ENCODE measurements at places on chromosomes 13 and 19.

GRCh38 chr19:28633319-28634018 is 579.5 kb downstream of the UQCRFS1 start:
- peak; percentile 42 for DNase-seq

GRCh38 chr19:39934584-39935363 is at the start of gene FCGBP:
TSS of gene FCGBP (minus strand) at chr19:39934634.
- no peak for DNase-seq

GRCh38 chr19:3196064-3196932 is 10.6 kb downstream of the NCLN start:
- no peak for DNase-seq

DNA sequence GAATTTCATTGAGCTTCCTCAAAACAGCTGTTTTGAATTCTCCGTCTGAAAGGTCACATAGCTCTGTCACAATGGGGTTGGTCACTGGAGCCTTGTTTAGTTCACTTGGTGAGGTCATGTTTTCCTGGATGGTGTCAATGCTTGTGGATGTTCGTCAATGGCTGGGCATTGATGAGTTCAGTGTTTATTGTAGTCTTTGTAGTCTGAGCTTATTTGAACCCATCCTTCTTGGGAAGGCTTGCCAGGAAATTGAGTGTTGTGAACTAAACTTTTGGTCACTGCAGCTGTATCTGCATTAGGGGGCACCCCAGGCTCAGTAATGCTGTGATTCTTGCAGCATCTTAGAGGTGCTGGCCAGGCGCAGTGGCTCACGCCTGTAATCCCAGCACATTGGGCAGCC is 22.0 kb downstream of the BLOC1S3 start:
- peak; percentile 47 for DNase-seq

DNA sequence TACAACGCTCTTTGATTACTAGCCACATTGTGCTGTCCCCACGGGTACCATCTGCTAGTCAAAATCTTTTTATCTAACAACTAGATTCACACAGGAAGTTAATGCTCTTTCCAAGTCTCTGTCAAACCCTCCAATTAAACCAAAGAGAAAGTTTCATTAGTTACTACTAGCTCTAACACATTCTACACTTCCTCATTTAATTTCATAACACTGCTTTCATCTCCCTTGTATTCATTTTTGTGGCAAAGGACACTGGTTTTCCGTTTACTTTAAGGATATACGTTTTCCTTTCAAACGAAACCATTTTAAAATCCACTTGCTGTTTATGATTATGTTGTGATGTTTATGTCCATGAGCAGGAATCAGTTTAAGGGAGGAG is 5.3 kb downstream of the DYRK1B start:
- no peak for DNase-seq

- peak; percentile 26 for DNase-seq
These were observed 8.4 kb downstream of the EGLN2 start for GRCh38 chr19:40807147-40808020.

DNA sequence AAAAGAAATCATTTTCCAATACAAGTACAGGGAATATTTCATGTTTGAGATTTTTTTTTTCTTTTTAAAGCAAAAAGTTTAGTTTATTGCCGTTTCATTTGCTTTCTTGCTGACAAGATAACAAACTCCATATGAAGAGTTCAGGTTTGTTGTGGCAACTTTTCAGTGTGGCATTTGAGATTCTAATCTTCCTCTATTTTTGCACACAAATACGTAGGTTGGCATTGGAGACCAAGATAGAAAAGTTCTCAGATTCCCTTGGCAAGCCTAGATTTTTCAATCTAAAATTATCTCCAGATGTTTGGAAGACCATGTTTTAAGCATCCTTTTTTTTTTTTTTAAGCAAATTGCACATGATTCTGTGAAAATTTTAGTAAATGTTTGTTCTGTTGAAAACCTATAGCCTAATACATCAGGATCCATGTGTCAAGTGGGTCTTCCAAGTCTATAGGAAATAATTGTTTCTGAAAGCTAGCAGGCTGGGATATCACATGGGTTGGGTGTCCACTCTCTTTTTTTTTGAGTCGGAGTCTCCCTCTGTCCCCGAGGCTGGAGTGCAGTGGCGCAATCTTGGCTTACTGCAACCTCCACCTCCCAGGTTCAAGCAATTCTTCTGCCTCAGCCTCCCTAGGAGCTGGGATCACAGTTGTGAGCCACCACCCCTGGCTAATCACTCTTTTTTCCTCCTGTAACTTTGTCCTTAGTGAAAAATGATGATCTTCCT is 2.6 kb downstream of the GARRE1 start:
- no peak for DNase-seq

DNA sequence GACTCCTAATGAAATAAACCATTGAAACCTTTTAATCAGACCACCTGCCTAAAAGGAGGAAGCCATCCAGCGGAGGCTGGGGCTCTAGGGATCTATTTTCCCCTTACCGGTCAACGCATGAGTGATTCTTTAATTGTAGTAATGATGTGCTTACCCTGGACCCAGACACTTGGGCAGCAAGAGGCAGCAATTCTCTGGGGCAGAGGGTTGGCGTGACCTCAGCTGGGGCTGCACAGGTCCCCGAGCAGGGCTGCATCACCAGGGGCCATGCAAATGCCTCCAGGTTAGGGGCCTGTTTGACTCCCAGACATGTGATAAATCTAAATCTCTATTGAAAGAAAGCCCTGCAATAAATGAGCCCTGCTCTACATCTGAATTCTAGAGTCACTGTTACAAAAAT is 194.2 kb upstream of the TSHZ3 start:
- DNase-seq, result no peak

- no peak for DNase-seq
These were observed 177.9 kb downstream of the KATNAL1 start for GRCh38 chr13:30129411-30129810.

- DNase-seq, result no peak
These were observed 8.4 kb downstream of the NAPA start for GRCh38 chr19:47506459-47506858.

DNA sequence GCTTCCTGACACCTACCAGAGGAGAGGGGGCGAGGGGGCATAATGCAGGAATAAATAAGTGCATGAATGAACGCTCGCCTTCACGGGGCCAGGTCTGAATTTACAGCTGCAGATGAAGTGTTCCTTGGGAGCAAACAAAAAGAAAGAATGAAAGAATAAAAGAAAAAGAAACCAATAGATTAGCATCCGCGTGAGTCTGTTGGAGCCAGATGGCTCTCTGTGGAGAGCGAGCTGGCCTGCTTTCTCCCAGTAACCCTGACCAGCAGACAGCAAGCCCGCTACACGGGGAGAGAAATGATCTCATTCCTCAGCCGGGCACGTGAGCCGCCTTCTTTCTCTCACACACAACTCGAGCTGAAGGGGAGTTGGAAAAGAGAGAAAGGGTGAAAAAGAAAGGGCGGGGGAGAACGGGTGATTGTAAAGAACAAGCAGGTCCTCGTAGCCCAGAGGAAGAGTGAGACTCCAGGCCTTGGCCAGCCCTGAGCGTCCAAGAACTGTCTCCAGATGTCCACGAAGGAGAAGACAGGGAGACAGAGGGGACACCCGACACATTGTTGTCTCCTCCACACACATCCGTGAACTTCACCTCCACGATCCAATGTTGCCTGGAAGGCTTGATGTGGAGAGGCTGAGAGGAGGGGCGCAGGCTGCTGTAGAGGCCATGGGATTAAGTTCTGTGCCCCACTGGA is 81.4 kb downstream of the RNASEH2B start:
- DNase-seq, result no peak

DNA sequence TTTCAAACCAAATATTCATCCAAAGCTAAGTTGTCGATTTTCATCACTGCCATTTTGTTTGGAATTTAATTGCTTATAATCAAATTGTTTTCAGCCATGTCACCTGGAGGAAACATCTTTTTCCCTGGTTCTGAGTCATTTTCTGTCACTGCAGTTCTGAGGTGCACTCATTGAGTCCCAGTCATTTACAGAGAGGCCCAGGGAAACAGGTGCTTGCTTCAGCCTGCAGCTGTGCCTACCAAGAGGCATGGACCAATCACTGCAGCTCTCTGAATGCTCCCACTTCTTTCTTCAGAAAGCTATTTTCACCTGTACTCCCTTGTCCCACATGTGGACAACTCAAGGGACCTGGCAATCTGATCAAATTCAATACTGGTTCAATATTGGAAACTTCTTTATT is 308.1 kb downstream of the COG6 start:
- DNase-seq, result no peak

GRCh38 chr13:113298043-113298945 is 1.3 kb downstream of the LAMP1 start:
- DNase-seq, result no peak

- no peak for DNase-seq
These were observed 131.3 kb upstream of the POSTN start for GRCh38 chr13:37729876-37730275.

DNA sequence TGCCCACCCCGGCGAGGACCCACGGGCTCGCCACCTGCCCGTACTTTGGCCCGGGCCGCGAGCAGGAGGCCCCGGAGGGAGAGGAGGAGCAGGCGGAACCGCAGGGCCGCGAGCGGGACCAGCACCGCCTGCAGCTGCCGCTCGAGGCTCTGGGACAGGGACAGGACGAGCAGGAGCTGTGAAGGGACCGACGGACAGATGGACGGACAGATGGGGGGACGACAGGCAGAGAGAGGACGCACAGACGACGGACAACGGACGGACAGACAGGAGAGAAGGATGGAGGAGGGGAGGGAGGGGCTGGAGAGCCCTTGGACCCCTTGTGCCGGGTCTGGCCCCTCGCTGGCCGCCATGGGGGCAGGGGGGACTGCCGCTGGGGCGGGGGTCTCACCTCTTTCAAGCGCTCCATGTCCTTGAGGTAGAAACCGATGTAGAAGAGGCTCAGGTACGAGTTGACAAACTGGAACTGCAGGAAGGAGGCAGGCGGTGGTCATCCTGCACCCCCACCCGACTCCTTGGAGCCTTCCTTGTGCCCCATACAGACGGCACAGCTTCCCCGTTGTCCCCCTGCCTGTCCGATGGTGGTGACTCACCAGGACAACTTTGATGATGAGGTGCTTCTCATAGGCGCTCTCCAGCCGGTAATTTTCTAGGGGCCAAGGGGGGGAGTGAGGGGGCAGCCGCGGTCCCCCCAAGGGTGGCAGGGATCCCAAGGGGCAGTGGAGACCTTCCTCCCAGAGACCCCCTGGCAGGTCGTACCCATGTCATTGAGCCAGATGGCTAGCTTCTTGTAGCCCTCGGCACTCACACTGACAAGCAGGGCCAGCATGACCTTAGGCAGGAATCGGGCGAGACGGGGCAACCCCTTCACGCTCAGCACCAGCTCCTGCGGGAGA is 5.0 kb downstream of the ANO8 start:
- DNase-seq, result no peak

DNA sequence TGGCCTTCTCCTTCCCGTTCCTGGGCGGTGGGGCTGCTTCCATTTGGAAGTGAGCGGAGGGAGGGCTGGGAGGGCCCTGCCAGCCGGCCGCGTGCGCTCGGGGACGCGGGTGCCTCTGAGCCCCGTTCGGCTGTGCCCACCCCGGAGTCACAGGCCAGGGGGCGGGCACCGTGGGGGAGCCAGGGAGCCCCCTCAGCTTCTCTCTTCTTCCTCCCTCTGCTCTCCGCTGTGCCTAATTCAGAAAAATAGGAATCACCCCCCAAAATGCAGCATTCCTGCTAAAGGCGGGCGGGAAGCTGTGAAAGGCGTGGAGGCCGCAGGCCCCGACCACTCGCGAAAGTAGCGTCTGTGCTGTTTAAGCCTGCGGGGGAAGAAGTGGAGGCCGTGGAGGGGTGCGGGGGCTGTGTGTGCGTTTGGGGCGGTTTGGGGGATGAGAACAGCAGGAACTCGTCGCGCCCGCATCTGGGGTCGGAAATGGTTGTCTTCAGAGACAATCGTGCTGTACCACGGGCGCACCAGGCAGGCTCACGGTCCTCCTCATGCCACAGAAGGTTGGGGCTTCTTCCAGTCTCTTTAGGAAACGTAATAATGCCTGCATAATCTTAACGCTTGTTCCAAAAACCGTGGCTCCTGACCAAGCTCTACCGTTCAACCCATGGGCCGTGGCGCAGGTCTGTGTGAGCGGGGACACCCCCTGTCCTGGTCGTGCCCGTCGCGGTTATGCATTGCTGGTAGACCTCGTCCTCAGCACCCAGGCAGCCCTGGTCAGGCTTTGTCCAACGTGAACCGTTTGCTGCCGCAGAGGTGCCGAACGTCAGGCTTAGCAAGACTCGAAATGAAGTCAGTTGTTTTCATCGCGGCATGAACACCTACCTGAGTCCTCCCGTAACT is 110.4 kb upstream of the SOX1 start:
- no peak for DNase-seq

GRCh38 chr13:41017159-41017558 is 2.0 kb downstream of the ELF1 start:
- DNase-seq, result no peak

- DNase-seq, result no peak
These were observed 524 bp downstream of the NAA16 start for GRCh38 chr13:41311406-41312175.

DNA sequence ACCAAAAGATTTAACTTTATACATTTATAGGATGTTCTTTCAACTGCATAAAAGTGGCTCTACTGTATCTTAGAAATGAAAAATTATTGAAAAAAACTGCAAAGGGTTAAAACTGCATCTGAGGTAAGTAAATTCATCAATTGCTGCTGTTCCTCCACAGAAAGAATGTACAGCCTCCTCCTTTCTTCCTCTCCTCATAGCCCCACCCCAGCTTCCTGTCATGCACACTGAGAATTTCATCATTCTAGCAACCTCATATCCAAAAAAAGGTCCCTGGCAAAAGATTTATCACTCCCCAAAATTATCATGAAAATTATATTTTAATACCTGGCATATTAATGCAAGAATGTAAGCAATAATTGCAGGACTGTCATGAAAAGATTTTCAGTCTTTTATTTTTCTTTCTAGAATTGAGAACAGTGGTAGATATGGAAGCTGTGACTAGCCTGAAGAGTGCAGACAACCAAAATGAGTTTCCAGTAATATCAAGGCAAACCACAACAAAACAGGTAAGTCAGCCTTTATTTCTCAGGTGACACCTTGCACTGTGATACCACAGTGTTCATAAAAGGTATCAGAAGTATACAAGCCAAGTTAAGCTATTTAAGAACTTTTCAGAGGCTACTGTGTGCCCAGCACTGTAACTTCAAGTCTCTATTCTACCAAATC is 110.8 kb downstream of the SUCLA2 start:
- DNase-seq, result no peak

GRCh38 chr13:48797127-48797526 is 143.4 kb downstream of the CYSLTR2 start:
- no peak for DNase-seq

GRCh38 chr13:114100446-114101357 is 31.7 kb downstream of the RASA3 start:
- no peak for DNase-seq

GRCh38 chr13:112887151-112887550 is 81.9 kb upstream of the MCF2L start:
- no peak for DNase-seq

DNA sequence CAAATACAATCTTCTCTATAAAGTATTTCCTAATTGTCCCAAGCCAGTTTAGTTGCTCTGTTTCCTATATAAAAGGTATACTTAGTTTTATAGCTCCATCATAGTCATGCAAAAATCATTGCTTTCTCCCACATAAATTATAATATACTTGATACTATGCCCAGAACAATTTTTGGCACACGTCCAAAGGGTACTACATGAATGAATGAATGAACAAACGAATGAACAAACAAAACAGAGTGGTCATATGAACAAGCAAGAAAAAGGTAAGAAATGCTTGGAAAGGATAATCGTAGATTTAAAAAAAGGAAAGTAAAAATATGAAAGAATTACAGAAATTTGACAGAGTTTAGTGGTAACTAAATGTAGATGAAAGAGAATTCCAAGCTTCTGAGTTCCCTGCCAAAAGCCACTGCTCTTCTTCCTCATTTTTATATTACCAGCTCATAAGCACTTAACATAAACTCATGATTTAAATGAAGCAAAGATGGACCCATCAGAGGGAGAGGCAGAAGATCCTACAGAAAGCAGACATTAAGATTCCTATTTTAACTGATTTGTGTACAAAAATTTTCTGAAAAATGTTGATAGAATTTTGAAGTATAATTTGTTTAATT is 123.2 kb downstream of the ENOX1 start:
- no peak for DNase-seq

Measured in NCI-H1930 (cell line).